ENCODE measurements at places on chromosomes 13 and 19.
A peak's percentile ranks its signal among the peaks of the same experiment; 100 is the strongest.

- no peak for DNase-seq
Observed at GRCh38 chr13:102877303-102877702, 31.5 kb downstream of the ERCC5 start.

DNA sequence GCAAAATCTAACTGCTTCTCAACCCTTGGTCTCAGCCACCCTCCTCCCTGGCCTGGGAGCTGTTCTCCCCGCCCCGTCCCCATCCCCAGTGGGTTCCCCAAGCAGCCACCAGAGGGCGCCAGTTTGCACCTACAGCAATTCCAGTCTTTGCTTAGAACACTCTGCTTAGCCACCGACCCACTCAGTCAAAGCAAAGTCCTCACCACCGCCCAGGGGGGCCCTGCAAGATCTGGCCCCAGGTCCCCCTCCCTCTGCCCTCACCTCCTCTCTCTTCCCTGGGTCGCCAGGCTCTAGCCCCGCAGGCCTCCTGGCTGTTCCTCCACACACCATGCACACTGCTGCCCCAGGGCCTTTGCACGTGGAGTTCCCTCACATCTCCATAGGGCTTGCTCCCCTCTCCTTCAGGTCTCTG lies 12.4 kb downstream of the TMEM143 start:
- peak; percentile 52 for DNase-seq

- DNase-seq, result no peak
Observed at GRCh38 chr19:42655748-42656147, 61.0 kb upstream of the CEACAM8 start.

- DNase-seq, result no peak
Observed at GRCh38 chr13:101996954-101997353, 404.9 kb downstream of the FGF14 start.

- DNase-seq, result no peak
Observed at GRCh38 chr13:99376924-99377323, 69.7 kb upstream of the GPR183 start.

DNA sequence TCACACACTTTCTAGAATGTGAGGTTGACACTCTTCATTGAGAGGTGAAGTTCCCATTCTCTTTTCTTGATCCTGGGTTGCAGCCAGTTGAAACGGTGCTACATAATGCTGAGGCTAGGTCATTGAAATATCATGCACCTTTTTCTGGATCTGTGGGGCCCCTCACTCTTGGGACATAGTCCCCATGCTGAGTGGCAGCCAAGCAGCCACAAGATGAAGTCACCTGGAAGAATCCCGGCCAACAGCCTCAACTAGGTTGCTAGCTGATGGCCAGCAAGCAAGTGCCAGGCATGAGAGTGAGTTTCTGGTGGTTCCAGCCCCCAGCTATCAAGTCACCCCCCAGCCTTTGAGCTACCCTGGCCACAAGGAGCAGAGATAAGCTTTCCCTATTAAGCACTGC lies 148.5 kb upstream of the TSHZ3 start:
- no peak for DNase-seq

- DNase-seq, result no peak
Observed at GRCh38 chr19:3270902-3271301, 46.4 kb downstream of the CELF5 start.

GRCh38 chr13:80307401-80307987 lies 33.4 kb downstream of the SPRY2 start:
- no peak for DNase-seq

- peak; percentile 78 for DNase-seq
Observed at GRCh38 chr19:9621156-9622037, at the start of gene ZNF561. Gene ZNF561, minus strand, starts transcription at chr19:9621232. Its CDS starts 1,776 bp downstream, at chr19:9619456.

DNA sequence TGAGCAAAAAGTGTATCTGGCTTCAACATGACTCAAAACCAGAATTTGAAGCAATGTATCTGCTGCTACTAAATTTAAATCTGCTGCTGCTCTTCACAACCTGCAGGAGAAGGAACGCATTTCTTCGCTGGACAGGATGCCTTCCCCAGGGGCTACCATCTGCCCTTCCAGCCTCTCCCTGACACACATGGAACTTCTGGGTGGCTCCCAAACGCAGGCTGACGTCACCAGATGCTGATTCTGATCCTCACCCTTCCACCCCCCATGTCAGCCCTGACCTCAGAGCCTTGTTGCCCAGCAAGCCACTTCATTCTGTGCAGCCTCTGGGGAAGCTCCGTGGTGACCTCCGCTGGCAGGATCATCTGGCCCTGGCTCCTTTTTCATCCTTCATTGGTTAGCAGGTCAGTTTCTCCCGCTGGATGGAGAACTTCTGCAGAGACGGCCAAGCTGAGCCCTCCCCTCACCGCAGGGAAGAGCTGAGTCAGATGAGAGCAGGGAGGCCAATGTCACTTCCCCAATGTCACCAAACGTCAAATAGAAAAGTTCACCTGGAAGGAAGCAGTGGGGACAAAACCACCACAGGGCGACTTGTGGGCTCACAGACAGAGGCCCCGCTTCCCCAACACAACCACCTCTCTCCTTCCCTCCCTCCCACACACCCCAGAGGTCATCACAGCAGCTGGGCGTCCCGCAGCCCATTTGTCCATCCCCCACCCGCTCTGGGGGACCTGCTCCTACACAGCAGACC lies 14.0 kb upstream of the RAB20 start:
- DNase-seq, result no peak

GRCh38 chr13:54433493-54434206 lies 1405.0 kb downstream of the OLFM4 start:
- no peak for DNase-seq

- DNase-seq, result no peak
Observed at GRCh38 chr13:66214467-66214866, 1015.7 kb downstream of the PCDH9 start.

GRCh38 chr13:80436571-80437169 lies 95.7 kb upstream of the SPRY2 start:
- no peak for DNase-seq

DNA sequence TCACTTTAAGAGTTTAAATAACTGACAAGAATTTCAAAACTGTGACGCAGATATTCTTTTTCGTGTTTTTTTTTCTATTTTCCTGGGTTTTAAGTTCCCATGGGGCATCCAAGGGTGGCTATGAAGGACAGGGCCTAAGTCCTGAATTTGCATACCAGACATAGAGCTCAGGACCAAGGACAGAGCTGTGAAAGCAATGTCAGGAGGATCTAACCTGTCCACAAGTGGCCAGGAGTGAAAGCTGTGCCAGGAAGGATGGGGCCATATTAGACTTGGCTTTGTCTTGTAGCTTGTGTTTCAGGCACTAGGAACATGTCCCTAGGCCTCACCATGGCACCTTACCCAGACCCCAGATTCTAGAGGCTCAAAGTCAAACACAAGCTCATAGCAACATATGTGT lies 289.4 kb upstream of the MIR17HG start:
- no peak for DNase-seq

GRCh38 chr13:98349731-98350305 lies 172.7 kb upstream of the RNF113B start:
- no peak for DNase-seq
